ENCODE measurements at places on chromosomes 4 and X.

DNA sequence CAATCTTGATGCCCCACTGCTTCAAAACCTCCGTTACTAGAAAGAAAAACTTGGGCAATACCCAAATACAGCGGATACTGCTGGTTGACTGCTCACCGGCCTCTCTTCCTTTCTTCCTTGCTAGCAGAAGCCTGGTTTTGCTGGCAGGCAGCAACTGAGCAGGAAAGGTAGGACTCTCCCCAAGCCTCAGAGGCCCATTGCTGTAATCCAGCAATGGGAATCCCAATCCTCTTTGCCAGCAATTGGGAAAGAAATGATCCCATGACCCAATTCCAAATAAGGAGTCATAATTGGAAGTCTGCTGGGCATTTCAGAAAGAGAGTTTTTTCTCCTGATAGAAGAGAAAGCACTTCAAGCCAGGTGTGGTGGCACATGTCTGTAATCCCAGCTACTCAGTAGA, 394.5 kb downstream of the BCOR start:
- ATAC-seq = no peak

DNA sequence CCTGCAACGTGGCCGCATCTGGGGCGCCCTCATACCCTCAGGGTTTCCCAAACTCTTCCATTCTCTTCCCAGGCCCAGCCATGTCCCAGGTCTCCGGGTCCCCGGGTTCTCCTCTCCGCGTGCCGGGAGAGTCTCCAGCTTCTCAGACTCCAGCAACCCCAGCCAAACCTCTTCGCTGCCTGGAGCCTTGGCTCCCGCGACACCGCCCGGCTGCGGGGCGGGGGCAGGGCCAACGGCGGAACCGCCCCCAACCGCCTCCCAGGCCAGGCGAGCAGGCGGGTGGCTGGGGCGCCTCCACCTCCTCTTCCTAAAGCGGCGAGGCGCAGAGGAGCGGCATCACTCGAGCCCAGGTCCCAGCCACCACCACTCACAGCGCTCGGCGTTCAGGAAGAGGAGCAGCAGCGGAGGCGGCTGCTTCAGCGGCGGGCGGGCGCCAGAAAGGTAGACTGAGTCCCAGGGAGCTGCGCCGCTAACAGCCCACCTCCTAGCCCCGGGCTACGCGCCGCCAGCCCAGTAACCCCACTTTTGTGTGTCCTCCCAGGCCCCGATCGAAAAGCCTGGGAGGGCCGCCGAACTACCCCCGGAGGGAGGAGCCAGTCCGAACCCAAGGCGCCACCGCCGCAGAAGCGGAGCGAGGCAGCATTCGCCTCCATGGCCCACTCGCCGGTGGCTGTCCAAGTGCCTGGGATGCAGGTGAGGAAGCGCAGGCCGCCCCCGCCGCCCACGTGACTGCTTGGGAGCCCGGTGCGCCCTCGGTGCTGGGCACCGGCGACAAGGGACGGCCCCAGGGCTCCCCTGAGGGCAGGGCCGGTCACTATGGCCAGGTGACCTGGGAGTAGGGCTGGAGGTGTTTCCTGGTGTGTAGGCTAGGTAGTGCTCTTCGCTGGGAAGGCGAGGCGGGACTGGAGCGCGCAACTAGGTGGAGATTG, at the start of gene STK26:
STK26 (plus strand) TSS at position 336 of the 929 bp plus-strand sequence; CDS start at position 652, 316 bp downstream.
- peak; percentile 93 for ATAC-seq

DNA sequence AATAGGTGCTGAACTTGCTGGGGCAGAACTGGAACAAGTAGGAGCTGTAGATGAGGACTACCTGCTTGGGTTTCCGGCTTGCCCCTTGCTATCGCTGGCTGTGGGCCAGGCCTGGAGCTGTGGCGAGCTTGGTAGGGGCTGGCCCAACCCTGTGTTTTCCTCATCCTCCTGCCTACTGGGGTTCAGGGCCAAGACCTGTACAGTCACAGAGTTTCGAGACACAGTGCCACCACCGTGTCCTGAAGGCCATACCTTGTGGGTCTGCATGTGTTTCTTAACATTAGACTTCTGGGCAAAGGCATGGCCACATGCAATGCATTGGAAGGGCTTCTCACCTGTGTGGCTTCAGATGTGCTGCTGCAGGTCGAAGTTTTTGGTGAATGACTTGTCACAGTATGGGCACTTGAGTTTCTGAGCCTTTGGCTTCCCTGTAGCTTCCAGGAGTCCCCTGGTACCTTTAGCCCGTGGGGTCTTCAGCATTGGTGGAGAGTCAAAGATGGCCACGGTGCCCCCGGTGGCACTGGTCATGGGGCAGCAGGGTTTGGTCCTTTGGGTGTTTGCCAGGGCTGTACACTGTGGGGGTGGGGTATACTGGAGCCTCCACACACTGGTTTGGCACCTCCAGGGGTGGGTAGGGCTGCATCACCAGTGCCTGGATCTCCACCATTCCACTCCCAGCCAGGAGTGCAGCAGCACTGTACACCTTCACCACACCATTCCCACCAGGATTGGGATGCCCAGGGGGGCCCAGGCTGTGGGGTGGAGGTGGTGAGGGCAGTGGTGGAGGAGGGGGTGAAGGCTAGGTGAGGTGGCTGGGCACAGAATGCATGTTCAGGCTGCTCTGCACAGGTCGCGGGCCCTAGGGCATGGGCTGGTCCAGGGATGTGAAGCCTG, 52.1 kb downstream of the CFAP299 start:
- ATAC-seq = peak; percentile 12

GRCh38 chr4:147418226-147418625, 62.7 kb upstream of the EDNRA start:
- no peak for ATAC-seq

GRCh38 chr4:175469514-175469913, 342.6 kb downstream of the GPM6A start:
- no peak for ATAC-seq
